Bronchial smooth muscle cell (primary cell): ENCODE measurements at places on chromosomes 13 and 19. TPM values are rescaled to one million over a fixed set of nuclear protein-coding genes. Genes with fewer than 3 reads are reported as not detected.

ZSCAN22 gene
- total RNA-seq: 1.4 and 2.9 TPM in 2 replicates

KLF5 gene
- 0.32 and 0.34 TPM in 2 replicates for total RNA-seq

PRR19 gene
- total RNA-seq: 0.09 and 0.16 TPM in 2 replicates

CPB2 gene
- total RNA-seq: not detected in 2 replicates

FFAR3 gene
- total RNA-seq: not detected in 2 replicates
